ENCODE measurements at places on chromosomes 11 and 22. TPM values are rescaled to one million over a fixed set of nuclear protein-coding genes. Genes with fewer than 3 reads are reported as not detected.

Gene OR52N1
- total RNA-seq, result not detected

Gene KCNQ1
- total RNA-seq, result 0.34 TPM

Gene SCGB1A1
- not detected for total RNA-seq

Gene TEX54
- not detected for total RNA-seq

Gene CCDC73
- total RNA-seq, result under 0.01 TPM

Gene TIMP3
- 523 TPM for total RNA-seq

Gene HBE1
- not detected for total RNA-seq

Gene SLC22A24
- total RNA-seq, result not detected

Gene CTSF
- total RNA-seq, result 39.6 TPM

Gene CSRP3
- total RNA-seq, result not detected

Gene C22orf31
- not detected for total RNA-seq

Gene SAA1
- not detected for total RNA-seq

Gene C11orf91
- 0.11 TPM for total RNA-seq

Gene P2RX3
- total RNA-seq, result not detected

Gene KCNJ11
- total RNA-seq, result 1.1 TPM

Gene CNIH2
- total RNA-seq, result not detected

Gene USP2
- 0.26 TPM for total RNA-seq

Gene AGBL2
- 0.09 TPM for total RNA-seq

Gene TSSK2
- not detected for total RNA-seq

Gene TPBGL
- total RNA-seq, result not detected

Gene C11orf52
- 0.54 TPM for total RNA-seq

Gene GSTT2B
- 0.77 TPM for total RNA-seq

Gene TTC28
- 22.8 TPM for total RNA-seq

Gene MMP12
- not detected for total RNA-seq

Gene MAP6
- total RNA-seq, result 0.11 TPM

Gene PNPLA5
- total RNA-seq, result not detected

Gene TH
- total RNA-seq, result 0.09 TPM

Gene PHF21B
- not detected for total RNA-seq

Gene TYR
- total RNA-seq, result not detected

Gene OVOL1
- total RNA-seq, result not detected

Gene RGL4
- not detected for total RNA-seq

Gene OR5B21
- not detected for total RNA-seq

Gene CEP126
- 2.1 TPM for total RNA-seq

Gene TRIM49D1
- not detected for total RNA-seq

Gene DCPS
- 5.5 TPM for total RNA-seq

Measured in dermis lymphatic vessel endothelial cell (primary cell).